ENCODE measurements at places on chromosomes 1 and 21. TPM values are rescaled to one million over a fixed set of nuclear protein-coding genes. Genes with fewer than 3 reads are reported as not detected.

The GBP7 gene
- 0.51 TPM for total RNA-seq

The PAPPA2 gene
- total RNA-seq = not detected

The AMY1A gene
- total RNA-seq = not detected

The CBR1 gene
- 57.0 TPM for total RNA-seq

The LCE1E gene
- not detected for total RNA-seq

The XPR1 gene
- 26.7 TPM for total RNA-seq

The GPR25 gene
- total RNA-seq = 0.16 TPM

The ZNF436 gene
- 4.7 TPM for total RNA-seq

The MFN2 gene
- total RNA-seq = 105 TPM

All from activated T-cell treated with anti-CD3 and anti-CD28 coated beads, Interleukin-2, amount 50 U/mL, for 4 hours (primary cell).